ENCODE measurements at places on chromosomes 5 and 9. TPM values are rescaled to one million over a fixed set of nuclear protein-coding genes. Genes with fewer than 3 reads are reported as not detected.

The KCNT1 gene
- total RNA-seq: not detected

The MRPS27 gene
- 60.1 TPM for total RNA-seq

The PPP2R2B gene
- not detected for total RNA-seq

The SPATA24 gene
- 6.1 TPM for total RNA-seq

The PCDHGA12 gene
- 19.9 TPM for total RNA-seq

The SPATA6L gene
- 0.12 TPM for total RNA-seq

The TAF11L5 gene
- not detected for total RNA-seq

The TCOF1 gene
- total RNA-seq: 19.1 TPM

The GMCL2 gene
- not detected for total RNA-seq

The RNF208 gene
- not detected for total RNA-seq

The MARCHF11 gene
- total RNA-seq: not detected
